Astrocyte (in vitro differentiated cells and primary cell): ENCODE measurements at places on chromosomes 12 and 14. TPM values are rescaled to one million over a fixed set of nuclear protein-coding genes. Genes with fewer than 3 reads are reported as not detected.
A peak's percentile ranks its signal among the peaks of the same experiment; 100 is the strongest.

- peaks cover 23% of the 10 kb centered on the region for H3K4me1 ChIP-seq
- DNase-seq, result no peak
- H3K36me3 ChIP-seq, result no peaks in the 10 kb centered on the region
- H3K4me3 ChIP-seq, result no peak overlapping the region
- H3K27ac ChIP-seq, result no peak overlapping the region
Measured at GRCh38 chr14:51449681-51450080, 202.0 kb upstream of the FRMD6 start.

- H3K27ac ChIP-seq, result no peak overlapping the region
- H3K4me3 ChIP-seq, result no peak overlapping the region
- H3K36me3 ChIP-seq, result no peaks in the 10 kb centered on the region
- DNase-seq, result no peak
- no peaks in the 10 kb centered on the region for H3K4me1 ChIP-seq
Measured at GRCh38 chr12:5614256-5614655, 182.3 kb downstream of the NTF3 start.

DNA sequence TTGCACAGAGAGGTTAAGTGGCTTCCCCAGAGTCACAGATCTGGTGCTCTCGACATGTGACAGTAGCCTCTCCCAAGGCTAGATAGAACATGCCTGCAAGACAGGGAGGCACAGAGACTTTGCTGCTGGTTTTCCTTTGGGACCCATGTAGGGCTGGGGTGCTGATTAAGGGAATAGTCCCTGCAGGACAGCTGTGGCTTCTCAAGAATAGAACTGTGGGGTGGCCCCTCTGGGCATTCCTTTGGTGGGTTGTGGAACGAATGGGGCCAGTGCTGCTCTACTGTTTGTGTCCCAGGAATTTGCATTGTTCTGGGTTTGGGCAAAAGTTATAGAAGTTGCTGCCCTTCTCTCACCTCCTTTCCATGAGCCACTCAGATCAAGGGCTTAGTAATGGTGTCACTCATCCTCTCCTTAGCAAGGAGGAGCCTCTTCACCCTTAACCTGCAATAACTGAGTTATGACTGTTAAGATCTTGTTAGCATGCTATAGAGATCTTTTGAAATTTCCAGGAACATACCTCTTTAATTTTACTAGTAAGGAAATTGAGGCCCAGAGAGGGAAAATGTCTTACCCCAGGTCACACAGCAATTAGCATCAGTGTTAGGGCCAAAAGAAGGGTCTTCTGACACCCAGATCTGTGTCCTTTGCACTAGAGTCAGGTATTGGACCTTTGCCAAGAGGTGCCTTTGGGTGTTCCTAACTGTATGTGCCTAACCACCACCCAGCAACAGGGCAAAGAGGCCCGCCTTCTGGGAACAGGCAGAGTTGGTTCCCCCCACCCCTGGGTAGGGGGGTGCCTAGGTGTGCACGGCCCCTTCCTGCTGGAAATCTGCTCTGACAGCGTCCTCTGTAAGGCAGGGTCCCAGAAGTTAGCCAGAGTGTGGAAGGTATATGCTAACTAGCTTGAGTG, 31.4 kb downstream of the CD9 start:
- peaks cover 35% of the 10 kb centered on the region for H3K4me1 ChIP-seq
- no peaks in the 10 kb centered on the region for H3K27me3 ChIP-seq
- peaks cover 3% of the 10 kb centered on the region for H3K36me3 ChIP-seq
- H3K27ac ChIP-seq, result no peak overlapping the region

DNA sequence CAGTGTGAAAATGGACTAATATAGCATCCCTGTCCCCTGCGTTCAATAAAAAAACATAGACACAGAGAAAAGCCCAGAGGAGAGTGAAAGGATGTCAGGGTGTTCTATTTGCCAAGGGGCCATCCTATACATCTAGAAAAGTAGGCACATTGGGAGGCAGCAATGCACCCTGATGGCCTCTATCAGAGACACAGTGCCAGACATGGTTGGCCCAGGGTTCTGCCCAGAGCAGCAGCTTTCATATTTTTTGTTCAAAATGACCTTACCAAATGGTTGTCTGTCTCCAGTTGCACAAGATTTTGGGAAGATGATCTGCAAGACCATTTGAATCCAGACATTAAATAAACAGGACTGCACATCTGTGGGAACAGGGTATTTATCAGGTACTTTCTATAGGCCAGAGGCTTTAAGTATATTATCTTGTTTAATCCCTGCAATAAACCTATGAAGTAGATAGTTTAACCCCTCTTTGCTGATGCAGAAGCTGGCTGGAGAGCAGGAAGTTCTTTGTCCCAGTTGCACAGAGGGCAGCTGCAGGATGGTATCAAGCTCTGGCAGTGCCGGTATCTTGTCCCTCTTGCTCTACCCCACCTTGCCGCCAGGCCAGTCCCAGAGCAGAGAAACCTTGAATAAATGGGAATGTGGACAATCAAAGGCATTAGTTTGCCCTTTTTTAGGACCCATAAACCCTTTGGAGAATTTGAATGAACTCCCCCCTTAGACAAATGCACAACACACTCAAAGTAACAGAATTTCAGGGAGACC, 171.8 kb upstream of the PWP1 start:
- no peak for DNase-seq
- H3K4me3 ChIP-seq, result no peak overlapping the region
- no peaks in the 10 kb centered on the region for H3K36me3 ChIP-seq
- no peaks in the 10 kb centered on the region for H3K27me3 ChIP-seq

GRCh38 chr12:123442774-123443173, 6.3 kb upstream of the RILPL2 start:
- H3K27me3 ChIP-seq, result no peaks in the 10 kb centered on the region
- no peak for DNase-seq
- H3K36me3 ChIP-seq, result no peaks in the 10 kb centered on the region
- H3K4me1 ChIP-seq, result no peaks in the 10 kb centered on the region
- no peak overlapping the region for H3K4me3 ChIP-seq

GRCh38 chr12:32490801-32491200, 91.4 kb downstream of the FGD4 start:
- H3K4me3 ChIP-seq, result no peak overlapping the region
- no peak for DNase-seq
- H3K4me1 ChIP-seq, result no peaks in the 10 kb centered on the region
- H3K27ac ChIP-seq, result no peak overlapping the region
- H3K27me3 ChIP-seq, result no peaks in the 10 kb centered on the region

GRCh38 chr12:102023343-102023930, 38.4 kb downstream of the WASHC3 start:
- no peak overlapping the region for H3K4me3 ChIP-seq
- no peak overlapping the region for H3K27ac ChIP-seq
- DNase-seq, result peak; percentile 86

GRCh38 chr12:56931474-56931978, 2.7 kb downstream of the SDR9C7 start:
- peak; percentile 33 for DNase-seq
- H3K27me3 ChIP-seq, result peaks cover 6% of the 10 kb centered on the region
- H3K36me3 ChIP-seq, result no peaks in the 10 kb centered on the region
- H3K27ac ChIP-seq, result no peak overlapping the region
- no peak overlapping the region for H3K4me3 ChIP-seq

GRCh38 chr14:106491851-106492250, 965.5 kb downstream of the TMEM121 start:
- no peak for DNase-seq
- H3K4me3 ChIP-seq, result no peak overlapping the region
- H3K27ac ChIP-seq, result no peak overlapping the region

GRCh38 chr12:110039085-110039807, 9.1 kb downstream of the C12orf76 start:
- H3K36me3 ChIP-seq, result peaks cover 29% of the 10 kb centered on the region
- peaks cover 19% of the 10 kb centered on the region for H3K4me1 ChIP-seq
- peak overlapping the region; percentile 86 for H3K27ac ChIP-seq
- DNase-seq, result peak; percentile 94

- no peaks in the 10 kb centered on the region for H3K36me3 ChIP-seq
- no peak overlapping the region for H3K4me3 ChIP-seq
- no peaks in the 10 kb centered on the region for H3K27me3 ChIP-seq
- DNase-seq, result no peak
Measured at GRCh38 chr14:58177125-58177524, 22.8 kb upstream of the ACTR10 start.

DNA sequence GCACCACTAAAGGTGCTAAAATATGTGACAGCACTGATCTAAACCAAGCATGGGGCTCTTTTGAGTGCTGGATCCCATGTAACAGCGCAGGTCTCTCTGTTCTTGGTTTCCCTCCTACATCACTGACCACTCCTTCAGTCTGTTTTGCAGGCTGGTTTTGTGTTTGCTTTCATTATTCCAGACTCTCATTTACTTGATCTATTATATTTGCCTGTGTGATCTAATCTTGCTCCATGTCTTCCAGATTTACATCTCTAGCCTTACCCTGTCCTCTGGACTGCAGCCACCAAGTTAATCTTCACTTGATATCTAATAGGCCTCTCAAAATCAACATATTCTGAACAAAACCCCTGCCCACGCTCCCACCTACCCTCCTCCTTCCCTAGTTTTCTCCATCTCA, 8.6 kb downstream of the GLIPR1 start:
- H3K36me3 ChIP-seq, result peaks cover 50% of the 10 kb centered on the region
- H3K27ac ChIP-seq, result peak overlapping the region; percentile 58
- H3K4me1 ChIP-seq, result peaks cover 46% of the 10 kb centered on the region
- H3K27me3 ChIP-seq, result no peaks in the 10 kb centered on the region

DNA sequence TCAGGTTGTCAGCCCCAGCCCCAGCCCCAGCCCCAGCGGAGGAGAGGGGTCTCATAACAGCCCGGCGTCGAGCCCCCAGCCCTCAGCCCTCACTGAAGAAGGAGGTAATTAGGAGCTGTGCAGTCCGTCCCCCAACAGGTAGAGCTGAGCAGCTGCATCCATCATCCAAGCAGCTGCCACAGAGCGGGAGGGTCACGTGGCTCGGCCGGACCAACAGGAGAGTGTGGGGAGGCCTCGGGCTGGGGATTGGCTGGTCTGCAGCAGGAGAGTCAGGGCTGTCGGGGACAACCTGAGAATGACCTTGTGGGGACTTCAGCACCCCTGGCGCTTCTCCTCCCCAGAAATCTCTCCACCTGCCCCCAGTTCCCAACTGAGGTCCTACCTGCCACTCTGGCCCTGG, 29.6 kb downstream of the SMUG1 start:
- no peaks in the 10 kb centered on the region for H3K4me1 ChIP-seq
- H3K36me3 ChIP-seq, result no peaks in the 10 kb centered on the region
- no peak overlapping the region for H3K4me3 ChIP-seq
- no peak for DNase-seq
- no peak overlapping the region for H3K27ac ChIP-seq

GRCh38 chr12:44223736-44224135, 387.9 kb downstream of the TMEM117 start:
- no peak overlapping the region for H3K4me3 ChIP-seq
- H3K27me3 ChIP-seq, result no peaks in the 10 kb centered on the region
- H3K36me3 ChIP-seq, result no peaks in the 10 kb centered on the region

DNA sequence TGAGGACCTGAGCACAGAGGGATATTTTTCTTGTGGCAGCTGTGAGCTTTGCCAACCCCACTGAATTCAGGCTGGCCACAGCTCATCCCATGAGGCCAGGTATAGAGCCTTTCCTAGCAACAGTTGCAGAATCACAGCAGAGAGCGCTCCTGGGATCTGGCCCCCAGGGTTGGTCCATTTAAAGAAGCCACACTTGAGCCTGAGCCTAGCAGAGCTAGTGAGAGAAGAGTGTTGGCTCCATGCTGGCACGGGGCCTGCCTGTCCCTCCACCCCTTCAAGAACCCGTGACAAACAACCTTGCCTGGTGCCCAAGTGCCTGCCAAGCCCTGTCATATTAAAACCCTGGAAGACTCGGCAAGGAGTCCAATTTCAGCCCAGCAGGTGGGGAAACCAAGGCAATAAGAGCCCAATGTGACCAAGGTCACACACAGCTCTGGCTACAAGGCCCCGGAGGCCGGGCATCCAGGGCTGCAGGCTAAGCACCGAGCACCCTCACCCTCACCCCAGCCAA, 91.6 kb downstream of the LRRC74A start:
- H3K27ac ChIP-seq, result peak overlapping the region; percentile 98
- DNase-seq, result no peak
- H3K4me3 ChIP-seq, result no peak overlapping the region

DNA sequence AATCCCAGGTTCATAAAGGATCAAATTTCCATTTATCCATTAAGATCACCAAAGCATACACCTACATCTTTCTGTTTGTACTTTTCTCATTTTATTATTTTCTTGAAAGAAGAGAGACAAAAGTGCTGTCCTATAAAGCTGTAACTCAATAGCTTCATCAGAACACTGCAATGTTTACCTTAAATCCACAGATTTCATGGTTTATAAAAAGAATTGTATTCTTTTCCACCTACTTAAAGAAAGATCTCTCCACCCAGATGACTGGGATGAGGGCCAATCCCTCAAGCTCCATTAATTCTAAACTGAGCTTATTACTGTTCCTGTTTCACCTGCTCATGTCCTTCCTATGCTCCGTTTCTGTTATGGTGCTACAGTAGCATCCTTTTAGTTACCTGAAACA, 470.6 kb downstream of the BCAT1 start:
- H3K4me3 ChIP-seq, result no peak overlapping the region
- no peaks in the 10 kb centered on the region for H3K4me1 ChIP-seq
- no peaks in the 10 kb centered on the region for H3K36me3 ChIP-seq
- no peaks in the 10 kb centered on the region for H3K27me3 ChIP-seq

GRCh38 chr14:92207012-92207927, 85.5 kb downstream of the CPSF2 start:
- H3K4me3 ChIP-seq, result no peak overlapping the region
- no peak for DNase-seq
- H3K27ac ChIP-seq, result no peak overlapping the region
- H3K36me3 ChIP-seq, result no peaks in the 10 kb centered on the region
- no peaks in the 10 kb centered on the region for H3K4me1 ChIP-seq

DNA sequence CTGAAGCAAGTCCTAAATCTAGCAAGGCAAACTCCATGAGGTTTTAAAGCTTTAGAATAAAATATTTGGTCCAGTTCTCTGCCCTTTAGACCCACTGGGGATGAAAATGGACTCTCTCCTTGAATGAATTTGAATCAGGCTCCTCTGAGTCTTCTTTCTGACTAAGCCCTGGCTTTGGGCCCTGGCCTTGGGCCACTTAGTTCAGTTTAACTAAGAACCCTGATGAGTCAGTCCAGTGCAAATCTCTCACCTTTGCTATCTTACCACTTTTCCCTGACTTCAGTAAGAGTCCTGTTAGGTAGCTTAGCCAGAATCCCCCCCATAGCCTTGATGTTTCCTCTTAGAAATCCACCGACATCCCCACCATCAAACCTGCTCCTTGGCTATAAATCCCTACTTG, 427.5 kb downstream of the SNAPC1 start:
- no peak overlapping the region for H3K4me3 ChIP-seq
- H3K27ac ChIP-seq, result no peak overlapping the region
- no peaks in the 10 kb centered on the region for H3K4me1 ChIP-seq
- no peaks in the 10 kb centered on the region for H3K36me3 ChIP-seq
- DNase-seq, result peak; percentile 73

DNA sequence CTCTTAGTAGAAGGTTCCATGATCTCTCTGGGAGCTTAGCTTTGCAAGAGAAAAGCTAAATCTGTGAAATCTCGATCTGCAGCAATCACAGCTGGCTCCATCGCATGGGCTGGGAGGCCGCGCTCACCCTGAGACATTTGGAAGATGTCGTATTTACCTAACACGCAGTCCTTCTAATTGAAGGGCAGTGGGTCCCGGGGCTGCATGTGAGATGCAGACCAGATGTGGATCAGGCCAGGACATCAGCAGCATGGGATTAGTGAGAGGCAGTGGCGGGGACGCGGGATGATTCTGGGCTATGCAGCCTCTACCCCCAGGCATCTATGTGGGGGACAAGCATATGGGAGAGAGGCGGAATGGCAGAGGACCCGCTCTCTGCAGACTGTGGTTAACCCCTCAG, 312.4 kb upstream of the RTL1 start:
- DNase-seq, result no peak
- H3K4me1 ChIP-seq, result no peaks in the 10 kb centered on the region
- H3K27ac ChIP-seq, result no peak overlapping the region
- H3K4me3 ChIP-seq, result no peak overlapping the region
- H3K27me3 ChIP-seq, result no peaks in the 10 kb centered on the region

Gene IFNG-AS1
- total RNA-seq, result not detected in 2 replicates

Gene HHIPL1
- total RNA-seq, result 0.86 and 1.1 TPM in 2 replicates

Gene VRTN
- total RNA-seq, result 0.14 and 0.16 TPM in 2 replicates

Gene ALDH1L2
- total RNA-seq, result 69.2 and 91.6 TPM in 2 replicates

Gene TMCC3
- 2.8 and 3.5 TPM in 2 replicates for total RNA-seq

Gene CCDC198
- total RNA-seq, result 5.8 and 7.0 TPM in 2 replicates

Gene HCAR2
- not detected in 2 replicates for total RNA-seq
